ENCODE measurements at places on chromosomes 4 and X.

- no peak for DNase-seq
Measured at GRCh38 chr4:184280137-184280536, 62.5 kb upstream of the ENPP6 start.

- DNase-seq = no peak
Measured at GRCh38 chrX:139691843-139692505, 16.0 kb downstream of the MCF2 start.

GRCh38 chr4:1053080-1053661, 41.7 kb downstream of the FGFRL1 start:
- DNase-seq = no peak

GRCh38 chr4:185821029-185821419, 9.0 kb upstream of the SORBS2 start:
- DNase-seq = no peak

DNA sequence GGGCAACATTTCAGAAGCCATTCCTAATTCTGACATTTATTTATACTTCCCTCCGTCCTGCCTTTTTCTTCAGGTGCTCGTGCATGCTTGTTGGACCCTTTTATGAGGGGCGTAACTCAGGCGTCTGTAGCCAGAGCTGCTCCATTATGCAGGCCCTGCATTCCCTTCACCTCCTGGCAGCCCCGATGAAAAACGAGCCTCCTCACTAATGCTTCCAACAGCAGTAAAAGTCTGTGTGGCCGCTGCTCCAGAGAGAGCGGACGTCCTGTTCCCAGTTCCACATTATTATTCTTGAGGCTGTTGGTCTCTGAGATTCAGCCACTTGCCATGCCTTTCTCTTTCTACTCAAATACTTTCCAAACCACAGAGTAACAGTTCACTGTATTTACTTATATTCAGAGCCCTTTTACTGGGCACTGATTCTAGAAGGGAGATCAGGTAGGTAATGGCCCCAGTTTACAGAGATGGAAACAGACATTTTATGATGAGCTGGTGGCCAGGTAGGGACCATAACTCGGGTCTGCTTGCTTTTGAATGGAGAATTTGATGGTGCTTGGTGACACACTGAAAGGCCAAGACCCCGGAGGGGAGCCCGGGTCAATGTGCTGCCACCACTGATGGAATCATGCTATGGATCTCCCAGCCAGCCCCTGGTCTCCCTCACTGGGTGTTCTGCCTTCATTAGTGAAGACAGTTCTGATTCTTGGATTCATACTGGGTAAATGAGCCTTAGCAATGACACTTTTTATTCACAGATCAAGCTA, 101.0 kb downstream of the GATB start:
- DNase-seq = no peak

- no peak for DNase-seq
Measured at GRCh38 chr4:176077561-176077960, 11.9 kb downstream of the WDR17 start.

GRCh38 chr4:176614793-176615192, 177.9 kb downstream of the VEGFC start:
- DNase-seq = no peak

GRCh38 chr4:25107827-25108516, 52.3 kb downstream of the SEPSECS start:
- DNase-seq = no peak

DNA sequence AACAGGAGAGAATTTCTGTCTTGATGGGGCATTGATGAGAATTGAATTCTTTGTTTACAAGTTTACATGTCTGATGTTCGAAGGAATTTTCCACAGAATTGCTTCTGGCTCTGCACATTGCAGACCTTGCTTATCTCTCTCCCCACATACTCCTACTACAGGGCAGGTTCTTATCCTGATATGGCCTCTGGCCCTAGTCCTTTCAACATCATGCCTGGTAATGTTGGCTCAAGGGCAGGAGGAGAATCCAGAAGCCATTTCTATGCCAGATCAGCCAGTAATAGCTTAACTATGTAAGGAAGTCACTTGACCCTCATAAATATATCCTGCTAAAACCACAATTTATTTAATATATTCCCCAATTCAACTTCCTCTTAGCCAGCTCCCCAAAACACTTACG, 24.3 kb upstream of the TSPAN5 start:
- DNase-seq = no peak

DNA sequence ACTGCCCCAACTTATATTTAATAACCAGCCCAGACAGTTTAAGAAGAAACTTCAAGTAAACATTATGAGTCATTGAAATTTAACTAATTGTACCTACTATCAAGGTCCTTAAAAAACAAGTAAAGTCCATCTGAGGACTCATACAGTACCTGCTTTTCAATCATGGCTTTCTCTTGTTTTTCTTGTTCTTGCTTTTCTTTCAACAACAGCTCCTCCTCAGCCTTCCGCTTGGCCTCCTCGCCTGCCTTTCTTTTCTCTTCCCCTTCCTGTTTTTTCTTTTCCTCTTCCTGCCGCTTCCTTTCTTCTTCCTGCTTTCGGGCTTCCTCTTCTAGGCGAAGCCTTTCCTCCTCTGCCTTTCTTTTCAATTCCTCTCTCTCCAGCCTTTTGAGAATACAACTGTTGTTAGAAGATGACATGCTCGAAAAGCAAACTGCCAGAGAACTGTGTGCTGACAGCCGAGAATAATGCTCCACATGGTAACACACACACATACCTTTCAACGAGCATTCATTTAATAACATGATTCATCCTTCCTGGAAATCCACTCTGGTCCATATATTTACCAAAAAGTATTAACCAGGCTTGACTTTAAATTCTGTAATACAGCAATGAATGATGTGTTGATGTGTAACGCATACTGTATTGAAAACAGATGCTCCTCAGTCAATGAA, 25.2 kb upstream of the BCLAF3 start:
- DNase-seq = no peak

GRCh38 chrX:103431316-103431715, 55.0 kb downstream of the BEX3 start:
- no peak for DNase-seq

- DNase-seq = no peak
Measured at GRCh38 chrX:75038925-75039324, 113.7 kb upstream of the NEXMIF start.

GRCh38 chrX:139680356-139680755, 27.6 kb downstream of the MCF2 start:
- no peak for DNase-seq

DNA sequence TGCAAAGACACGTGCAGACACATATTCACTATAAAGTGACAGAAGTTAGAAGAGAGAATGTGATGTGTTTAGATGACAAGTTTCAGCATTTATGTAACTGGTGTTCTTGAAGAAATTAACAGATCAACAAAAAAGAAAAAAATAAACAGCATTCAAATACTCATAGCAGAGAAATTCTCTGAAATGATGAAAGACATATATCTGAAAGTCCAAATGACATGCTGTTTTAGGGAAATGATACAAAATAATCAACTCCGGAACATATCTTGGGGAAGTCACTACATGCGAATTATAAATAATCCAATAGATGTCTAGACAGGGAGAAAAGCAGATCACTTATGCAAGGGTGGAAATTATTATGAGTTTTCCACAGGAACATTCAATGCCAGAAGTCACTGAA, 146.0 kb downstream of the SPANXN4 start:
- DNase-seq = no peak

GRCh38 chr4:94298725-94299252, 43.8 kb downstream of the HPGDS start:
- no peak for DNase-seq

- no peak for DNase-seq
Measured at GRCh38 chr4:107888237-107888636, 43.1 kb upstream of the CYP2U1 start.

- DNase-seq = no peak
Measured at GRCh38 chr4:78578674-78579425, 27.3 kb downstream of the ANXA3 start.

All from non-pigmented ciliary epithelial cell (primary cell).